ENCODE measurements at places on chromosomes 7 and 10. TPM values are rescaled to one million over a fixed set of nuclear protein-coding genes. Genes with fewer than 3 reads are reported as not detected.

LDB1 gene
- total RNA-seq, result 63.4 TPM

EXOC4 gene
- total RNA-seq, result 128 TPM

STEAP1B gene
- total RNA-seq, result 1.8 TPM

ELFN1 gene
- 11.3 TPM for total RNA-seq

OR2A5 gene
- not detected for total RNA-seq

TRPV5 gene
- 0.23 TPM for total RNA-seq

CH25H gene
- 1.2 TPM for total RNA-seq

Measured in diencephalon (tissue), 1 donor.